ENCODE measurements at places on chromosomes 13 and 19.
A peak's percentile ranks its signal among the peaks of the same experiment; 100 is the strongest.

DNA sequence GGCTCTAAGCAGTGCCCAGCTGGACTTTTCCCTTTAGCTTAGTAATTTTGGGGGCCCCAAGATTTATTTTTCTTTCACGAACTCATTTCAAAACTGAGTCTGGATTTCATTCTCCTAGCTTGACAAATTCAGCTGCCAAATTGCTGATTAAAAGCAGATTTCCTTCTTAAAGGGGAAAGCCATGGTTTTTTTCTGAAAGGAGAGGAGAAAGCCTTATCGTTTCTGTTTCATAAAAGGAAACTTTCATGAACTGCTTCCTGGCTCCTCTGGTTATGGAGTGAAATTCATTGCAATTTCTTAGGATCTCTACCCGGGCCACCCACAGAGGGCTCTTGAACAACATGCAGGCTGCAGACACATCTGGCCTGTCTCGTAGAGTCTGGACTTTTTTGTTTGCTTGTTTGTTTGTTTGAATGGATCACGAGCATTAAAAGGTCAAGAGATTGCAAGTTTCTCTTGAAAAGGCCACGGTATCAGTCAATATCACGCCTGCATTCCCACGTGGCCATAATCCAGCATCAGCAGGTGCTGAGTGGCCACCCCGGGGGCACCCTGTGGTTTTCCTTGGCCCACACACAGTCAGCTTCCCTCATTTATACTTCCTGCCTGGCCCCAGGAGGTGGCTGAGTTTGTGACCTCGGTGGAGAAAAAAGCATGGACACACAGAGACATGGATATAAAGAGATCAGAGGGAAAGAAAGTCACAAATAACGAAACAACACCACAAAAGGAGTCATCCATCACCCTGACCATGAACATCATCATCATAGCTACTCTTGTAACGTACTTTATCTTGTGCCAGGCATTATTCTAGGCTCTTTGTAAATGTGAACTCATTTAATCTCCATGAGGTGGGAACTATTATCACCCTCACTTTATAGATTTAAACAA, 10.5 kb upstream of the KLK4 start:
- peaks cover 7% of the 10 kb centered on the region for H3K4me1 ChIP-seq
- no peaks in the 10 kb centered on the region for H3K36me3 ChIP-seq
- H3K4me3 ChIP-seq: no peak overlapping the region
- no peak for DNase-seq

- peak overlapping the region; percentile 5 for H3K27ac ChIP-seq
- H3K4me1 ChIP-seq: peaks cover 11% of the 10 kb centered on the region
- DNase-seq: no peak
- H3K27me3 ChIP-seq: no peaks in the 10 kb centered on the region
- H3K36me3 ChIP-seq: peaks cover 21% of the 10 kb centered on the region
Measured at GRCh38 chr19:8245869-8246835, 37.0 kb downstream of the CERS4 start.

DNA sequence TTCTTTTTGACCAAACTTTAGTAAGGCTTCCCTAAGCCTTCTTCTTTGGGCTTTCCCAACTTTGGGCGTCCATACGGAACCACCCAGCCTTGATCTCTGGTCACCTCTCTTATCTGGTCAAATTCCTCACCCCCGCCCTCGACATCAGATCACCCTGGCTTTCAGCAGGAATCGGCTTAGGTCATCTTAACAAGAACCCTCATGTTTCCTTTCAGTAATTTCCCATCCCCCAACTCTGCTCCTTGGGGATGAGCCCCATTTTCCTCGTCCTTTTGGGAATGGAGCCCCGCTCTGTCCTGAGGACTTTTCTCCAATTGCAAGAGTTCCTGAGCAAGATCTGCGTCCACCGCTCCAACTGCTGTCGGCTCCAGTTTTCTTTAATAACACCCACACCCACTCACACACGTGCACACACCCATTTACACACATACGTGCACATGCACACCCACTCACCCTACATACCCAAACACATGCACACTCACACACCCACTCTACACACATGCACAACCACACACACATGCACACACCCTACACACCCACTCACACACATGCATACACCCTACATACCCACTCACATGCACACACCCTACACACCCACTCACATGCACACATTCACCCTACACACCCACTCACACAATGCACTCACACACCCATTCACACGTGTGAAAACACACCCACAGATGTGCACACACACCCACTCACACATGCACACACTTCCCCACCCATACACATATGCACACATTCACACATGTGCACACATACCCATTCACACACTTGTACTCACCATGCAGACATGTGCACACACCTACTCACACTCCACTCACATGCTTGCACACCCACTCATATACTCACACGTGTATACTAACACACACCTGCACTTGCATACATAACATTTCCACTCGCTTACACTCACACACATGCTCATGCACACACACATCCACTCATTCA, 87.0 kb upstream of the TM9SF2 start:
- no peaks in the 10 kb centered on the region for H3K27me3 ChIP-seq
- DNase-seq: no peak
- peaks cover 8% of the 10 kb centered on the region for H3K36me3 ChIP-seq
- peaks cover 24% of the 10 kb centered on the region for H3K4me1 ChIP-seq

GRCh38 chr13:20118268-20119140, 42.3 kb downstream of the GJA3 start:
- no peaks in the 10 kb centered on the region for H3K36me3 ChIP-seq
- peak; percentile 18 for DNase-seq
- H3K4me1 ChIP-seq: peaks cover 28% of the 10 kb centered on the region
- H3K4me3 ChIP-seq: peak overlapping the region; percentile 92
- no peaks in the 10 kb centered on the region for H3K27me3 ChIP-seq

GRCh38 chr13:111924678-111925075, 142.3 kb upstream of the SOX1 start:
- peaks cover 5% of the 10 kb centered on the region for H3K27me3 ChIP-seq
- no peaks in the 10 kb centered on the region for H3K4me1 ChIP-seq
- no peak for DNase-seq
- H3K27ac ChIP-seq: no peak overlapping the region
- no peaks in the 10 kb centered on the region for H3K36me3 ChIP-seq
- H3K4me3 ChIP-seq: no peak overlapping the region

DNA sequence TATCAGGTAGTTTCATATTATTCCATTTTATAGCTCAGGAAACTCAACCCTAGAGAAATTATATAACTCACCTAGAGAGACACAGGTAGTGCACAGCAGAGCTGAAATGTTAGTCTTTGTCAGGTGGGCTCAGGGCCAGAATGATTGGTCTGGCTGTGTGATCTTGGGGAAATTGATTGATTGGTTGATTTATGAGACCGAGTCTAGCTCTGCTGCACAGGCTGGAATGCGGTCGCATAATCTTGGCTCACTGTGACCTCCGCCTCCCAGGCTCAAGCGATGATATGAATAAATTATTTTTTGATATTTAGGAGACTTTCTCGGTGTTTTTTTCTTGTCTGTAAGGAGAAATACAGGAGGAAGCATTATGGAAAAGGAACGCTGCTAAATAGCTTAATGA, 239.9 kb upstream of the SLC10A2 start:
- H3K27me3 ChIP-seq: no peaks in the 10 kb centered on the region
- no peak overlapping the region for H3K27ac ChIP-seq
- no peaks in the 10 kb centered on the region for H3K4me1 ChIP-seq
- no peak overlapping the region for H3K4me3 ChIP-seq
- no peaks in the 10 kb centered on the region for H3K36me3 ChIP-seq
- no peak for DNase-seq

GRCh38 chr13:20671789-20672188, 31.7 kb upstream of the IL17D start:
- H3K4me1 ChIP-seq: no peaks in the 10 kb centered on the region
- no peaks in the 10 kb centered on the region for H3K27me3 ChIP-seq
- DNase-seq: no peak
- H3K4me3 ChIP-seq: no peak overlapping the region

- H3K27me3 ChIP-seq: peaks cover 91% of the 10 kb centered on the region
- H3K27ac ChIP-seq: no peak overlapping the region
- no peak overlapping the region for H3K4me3 ChIP-seq
- H3K36me3 ChIP-seq: peaks cover 3% of the 10 kb centered on the region
- no peak for DNase-seq
Measured at GRCh38 chr19:46409191-46409590, 4.2 kb downstream of the CCDC8 start.

GRCh38 chr19:7716762-7717161, 14.8 kb upstream of the FCER2 start:
- H3K27ac ChIP-seq: no peak overlapping the region
- no peaks in the 10 kb centered on the region for H3K36me3 ChIP-seq
- DNase-seq: no peak
- peaks cover 9% of the 10 kb centered on the region for H3K4me1 ChIP-seq
- H3K4me3 ChIP-seq: no peak overlapping the region
- no peaks in the 10 kb centered on the region for H3K27me3 ChIP-seq

- H3K4me3 ChIP-seq: no peak overlapping the region
- no peaks in the 10 kb centered on the region for H3K36me3 ChIP-seq
- no peak overlapping the region for H3K27ac ChIP-seq
- H3K4me1 ChIP-seq: no peaks in the 10 kb centered on the region
- DNase-seq: no peak
Measured at GRCh38 chr13:75364131-75364713, 117.7 kb downstream of the TBC1D4 start.

DNA sequence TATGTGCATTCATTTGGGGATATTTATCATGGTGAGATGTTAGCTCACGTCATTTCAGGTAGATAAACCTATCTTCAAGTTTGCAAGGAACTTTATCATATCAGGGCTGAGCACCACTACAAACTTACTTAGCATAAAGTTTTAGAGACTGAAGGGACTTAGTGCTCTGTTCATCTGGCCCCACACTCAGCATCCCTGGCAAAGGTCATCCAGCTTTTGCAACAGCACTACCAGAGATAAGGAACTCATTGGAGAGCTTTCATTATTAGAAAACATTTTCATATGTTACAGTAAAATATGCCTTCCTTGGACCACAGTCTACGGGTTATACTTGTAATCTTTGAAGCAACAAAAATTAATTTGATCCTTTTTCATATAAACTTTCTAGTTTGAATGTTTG, 263.4 kb downstream of the POU4F1 start:
- no peaks in the 10 kb centered on the region for H3K4me1 ChIP-seq
- no peak for DNase-seq
- H3K36me3 ChIP-seq: no peaks in the 10 kb centered on the region
- H3K27ac ChIP-seq: no peak overlapping the region
- peaks cover 3% of the 10 kb centered on the region for H3K27me3 ChIP-seq

- no peaks in the 10 kb centered on the region for H3K36me3 ChIP-seq
- no peak overlapping the region for H3K27ac ChIP-seq
- H3K27me3 ChIP-seq: peaks cover 14% of the 10 kb centered on the region
- H3K4me1 ChIP-seq: no peaks in the 10 kb centered on the region
- no peak overlapping the region for H3K4me3 ChIP-seq
- DNase-seq: no peak
Measured at GRCh38 chr13:110471833-110472162, 89.7 kb downstream of the RAB20 start.

- no peaks in the 10 kb centered on the region for H3K4me1 ChIP-seq
- DNase-seq: no peak
- no peak overlapping the region for H3K27ac ChIP-seq
- no peaks in the 10 kb centered on the region for H3K36me3 ChIP-seq
- H3K27me3 ChIP-seq: peaks cover under 1% of the 10 kb centered on the region
- no peak overlapping the region for H3K4me3 ChIP-seq
Measured at GRCh38 chr13:94798738-94799137, 86.4 kb upstream of the SOX21 start.

DNA sequence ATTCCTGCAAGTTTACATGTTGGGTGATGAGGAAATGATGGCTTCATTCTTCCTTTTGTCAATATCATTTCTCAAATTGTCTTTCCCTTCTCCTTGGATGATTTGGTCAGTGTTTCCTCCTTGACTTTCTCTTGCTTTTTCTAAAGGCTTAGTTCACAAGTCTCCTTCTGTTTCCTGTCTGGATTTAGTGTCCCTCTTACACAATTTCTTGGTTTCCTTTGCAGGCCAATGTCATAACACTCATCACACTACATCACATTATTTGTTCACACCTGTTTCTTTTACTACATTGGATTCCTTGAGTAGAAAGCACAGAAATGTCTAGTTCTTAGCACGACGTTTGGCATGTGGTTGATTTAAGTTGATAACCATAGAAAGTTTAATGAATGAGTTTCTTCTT, 490.7 kb downstream of the TDRD3 start:
- H3K27me3 ChIP-seq: no peaks in the 10 kb centered on the region
- H3K27ac ChIP-seq: no peak overlapping the region
- H3K4me1 ChIP-seq: no peaks in the 10 kb centered on the region
- H3K4me3 ChIP-seq: no peak overlapping the region
- H3K36me3 ChIP-seq: no peaks in the 10 kb centered on the region
- DNase-seq: no peak

DNA sequence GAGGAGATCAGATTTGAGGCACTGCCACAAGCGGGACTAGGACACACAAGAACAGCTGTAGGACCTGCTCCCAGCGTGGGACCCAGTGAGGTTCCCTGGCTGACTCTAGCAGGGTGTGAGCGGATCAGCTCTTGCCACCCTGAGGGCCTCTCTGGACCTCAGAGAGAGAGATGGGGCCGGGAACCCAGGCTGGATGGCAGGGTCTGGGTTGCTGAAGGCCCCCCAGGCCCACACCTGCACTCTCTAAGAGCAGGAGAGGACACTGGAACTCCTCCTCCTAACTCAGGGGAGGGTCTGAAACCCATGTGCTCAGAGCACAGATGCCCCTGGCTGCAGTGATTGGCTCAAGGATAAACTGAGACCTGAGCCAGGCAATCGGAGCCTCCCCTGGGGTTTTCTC, 13.5 kb upstream of the IL4I1 start:
- DNase-seq: no peak
- H3K27ac ChIP-seq: no peak overlapping the region
- peaks cover 54% of the 10 kb centered on the region for H3K36me3 ChIP-seq
- no peak overlapping the region for H3K4me3 ChIP-seq
- no peaks in the 10 kb centered on the region for H3K27me3 ChIP-seq

DNA sequence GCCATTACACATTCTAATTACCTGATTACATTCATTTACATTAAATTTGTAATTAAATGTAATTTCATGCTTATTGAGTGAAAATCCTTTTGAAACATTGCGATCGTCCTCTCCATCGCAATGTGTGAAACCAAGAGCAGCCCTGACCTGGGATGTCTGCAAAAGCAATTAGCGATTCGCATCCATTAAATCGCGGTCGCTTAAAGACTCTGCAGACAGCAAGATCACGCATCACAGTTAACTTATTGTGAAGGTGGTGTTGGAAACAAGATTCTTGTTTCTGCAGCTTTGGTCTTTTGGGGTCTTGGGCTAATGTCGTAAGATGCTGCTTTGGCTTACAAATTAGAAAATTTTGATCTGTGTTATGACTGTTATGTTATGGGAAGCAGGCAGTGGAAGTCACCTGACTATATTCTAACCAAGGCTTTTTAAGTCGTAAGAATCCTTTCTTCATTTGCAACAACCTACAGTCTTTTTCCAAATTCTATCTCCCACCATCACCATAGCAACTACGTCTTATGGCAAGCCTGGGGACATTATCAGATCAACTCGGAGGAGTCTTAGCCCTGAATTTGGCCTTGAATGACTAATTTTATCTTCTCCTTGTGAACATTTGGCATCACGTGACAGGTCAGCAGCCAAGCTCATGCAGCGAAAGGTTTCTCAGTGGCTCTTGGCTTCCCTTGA, 142.8 kb upstream of the SOX1 start:
- H3K27me3 ChIP-seq: peaks cover 3% of the 10 kb centered on the region
- H3K4me3 ChIP-seq: no peak overlapping the region
- DNase-seq: no peak
- no peaks in the 10 kb centered on the region for H3K4me1 ChIP-seq
- no peak overlapping the region for H3K27ac ChIP-seq
- no peaks in the 10 kb centered on the region for H3K36me3 ChIP-seq

- peaks cover 41% of the 10 kb centered on the region for H3K27me3 ChIP-seq
- H3K36me3 ChIP-seq: peaks cover 10% of the 10 kb centered on the region
- H3K4me1 ChIP-seq: peaks cover 48% of the 10 kb centered on the region
- no peak for DNase-seq
- peak within 1 kb of the TSS; percentile 57 for H3K4me3 ChIP-seq
Measured at GRCh38 chr19:10286803-10287737, at the start of gene ICAM4. Gene ICAM4 (plus strand): TSS chr19:10286955. CDS start chr19:10287013, 58 bp downstream.

All from naive thymus-derived CD8-positive, alpha-beta T cell (primary cell).